Activated effector memory CD4-positive, alpha-beta T cell treated with Interleukin-2 at 50 U/mL for 16 hours (primary cell): ENCODE measurements at places on chromosomes 6 and 20.

DNA sequence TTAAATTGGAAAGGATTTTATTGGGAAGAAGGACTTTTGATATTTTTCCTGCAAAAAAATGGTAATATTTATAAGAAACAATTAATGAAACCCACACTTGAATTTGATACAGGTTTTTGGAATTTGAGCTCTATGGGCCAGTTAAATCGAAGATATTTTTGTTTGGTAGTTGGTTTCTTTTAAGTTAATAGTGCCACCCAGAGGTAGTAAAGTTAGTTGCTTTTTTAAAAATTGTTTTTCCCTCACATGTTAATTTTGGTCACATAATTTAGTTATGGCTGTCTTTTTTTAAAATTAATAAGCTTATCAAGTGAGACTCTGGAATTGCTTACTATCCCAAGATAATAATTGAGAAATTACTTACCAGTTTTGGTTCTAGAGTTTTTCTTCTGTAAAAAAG is 7.1 kb downstream of the PRIM2 start:
- no peak for DNase-seq

DNA sequence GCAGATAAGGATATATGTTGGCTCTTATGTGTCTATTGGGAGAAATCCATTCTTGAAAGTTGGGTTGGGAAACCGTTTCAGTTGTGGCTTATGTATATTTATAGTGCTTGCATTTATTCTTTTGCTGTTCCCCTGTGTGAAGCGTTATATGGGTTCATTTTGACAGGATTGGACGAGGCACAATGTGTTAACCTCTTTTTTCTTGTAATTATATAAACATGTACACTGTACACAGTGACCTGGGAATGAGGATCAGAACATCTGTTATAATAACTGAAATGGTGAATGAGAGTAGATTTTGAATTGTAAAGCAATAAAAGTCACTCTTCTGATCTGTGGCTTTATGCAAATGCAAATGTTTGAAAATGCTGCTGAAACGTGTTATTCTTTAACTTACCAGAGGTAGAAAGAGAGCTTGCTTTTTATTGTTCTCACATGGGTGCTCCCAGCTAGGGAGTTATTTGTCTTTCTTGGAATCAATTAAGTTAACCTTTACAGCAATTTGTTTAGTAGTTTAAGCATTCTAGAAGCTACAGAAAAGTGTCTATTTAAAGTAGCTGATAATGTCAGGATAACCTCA is 213.7 kb downstream of the GRIK2 start:
- no peak for DNase-seq

DNA sequence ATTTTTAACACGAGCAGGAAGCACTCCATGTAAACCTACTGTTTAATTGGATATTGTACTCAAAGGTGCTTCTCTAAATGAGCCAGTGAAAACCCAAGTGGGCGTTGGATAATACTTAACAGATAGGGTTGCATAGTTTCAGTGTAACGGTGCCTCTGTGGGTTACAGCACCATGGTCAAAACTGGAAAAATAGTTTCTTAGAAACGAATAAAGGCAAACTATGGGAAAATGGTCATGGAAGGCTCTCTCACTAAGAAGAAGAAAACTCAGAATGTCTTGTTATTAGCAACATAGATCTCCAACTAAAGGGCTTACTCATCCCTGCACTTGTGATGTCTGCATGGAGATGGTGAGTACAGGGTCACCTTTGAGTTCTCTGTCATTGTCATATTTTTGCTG is 59.1 kb upstream of the NEDD9 start:
- DNase-seq = no peak

- no peak for DNase-seq
These were observed at the start of gene PRELID3B for GRCh38 chr20:59042151-59042795. PRELID3B (minus strand) TSS chr20:59042786; CDS start chr20:59042730, 56 bp downstream.

DNA sequence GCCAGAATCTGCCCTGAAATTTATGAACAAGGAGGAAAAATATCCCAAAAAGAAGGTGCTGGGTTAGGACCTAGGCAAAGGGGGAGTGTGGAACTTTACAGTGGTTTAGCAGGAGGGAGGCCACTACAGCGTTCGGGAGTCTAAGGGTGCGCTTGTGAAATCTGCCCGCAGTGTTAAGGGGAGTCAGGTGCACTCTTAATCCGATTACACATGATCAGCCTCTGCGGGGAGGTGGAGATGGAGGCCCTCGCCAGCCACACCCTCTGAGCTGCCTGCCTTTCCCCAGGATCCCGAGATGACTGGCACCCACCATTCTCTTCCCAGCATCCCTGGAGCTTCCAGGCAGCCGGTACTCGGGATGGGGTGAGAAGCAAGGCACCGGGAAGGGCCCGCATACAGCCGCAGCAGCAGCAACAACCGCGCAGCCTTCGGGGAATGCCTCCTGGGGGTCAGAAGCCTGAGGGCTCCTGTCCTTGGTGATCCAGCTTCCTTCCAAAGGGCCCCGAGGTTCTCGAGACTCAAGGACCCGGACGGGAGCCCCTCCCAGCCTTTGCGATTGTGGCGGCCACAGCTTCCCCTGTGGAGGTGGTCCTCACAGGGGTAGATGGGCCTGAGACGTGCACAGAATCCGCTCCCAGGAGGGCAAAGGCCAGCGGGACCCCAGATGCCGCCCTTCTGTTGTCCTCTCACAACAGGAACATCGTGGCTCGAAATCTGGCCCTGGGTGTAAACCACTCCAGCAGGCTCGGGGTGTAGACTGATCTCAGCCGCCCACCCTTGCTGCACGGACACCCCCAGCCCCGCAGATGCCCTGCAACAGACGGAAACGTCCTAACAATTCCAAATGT is 57.3 kb upstream of the CST7 start:
- no peak for DNase-seq

GRCh38 chr6:50608421-50608820 is 104.9 kb upstream of the TFAP2D start:
- DNase-seq = no peak

GRCh38 chr20:54419531-54419930 is 55.9 kb upstream of the DOK5 start:
- DNase-seq = no peak

- no peak for DNase-seq
These were observed 90.5 kb upstream of the PRSS16 start for GRCh38 chr6:27156874-27157458.
